ENCODE measurements at places on chromosomes 1 and 21. TPM values are rescaled to one million over a fixed set of nuclear protein-coding genes. Genes with fewer than 3 reads are reported as not detected.

The RCSD1 gene
- 121 TPM for total RNA-seq

The CLCA4 gene
- not detected for total RNA-seq

The IL23R gene
- total RNA-seq = not detected

The C1QTNF12 gene
- not detected for total RNA-seq

The BCL2L15 gene
- total RNA-seq = 0.37 TPM

The MAP3K21 gene
- total RNA-seq = 0.05 TPM

The FCRL6 gene
- total RNA-seq = not detected

The CHI3L2 gene
- total RNA-seq = 3.2 TPM

The OLFML2B gene
- 216 TPM for total RNA-seq

The ZBTB48 gene
- total RNA-seq = 17.5 TPM

The SPRR2E gene
- not detected for total RNA-seq

The PROX1 gene
- total RNA-seq = 6.7 TPM

The GPR25 gene
- total RNA-seq = not detected

The C1QA gene
- not detected for total RNA-seq

The SPATA46 gene
- total RNA-seq = not detected

The S100A14 gene
- not detected for total RNA-seq

The ILDR2 gene
- total RNA-seq = 0.13 TPM
